ENCODE measurements at places on chromosomes 3 and 15. TPM values are rescaled to one million over a fixed set of nuclear protein-coding genes. Genes with fewer than 3 reads are reported as not detected.
A peak's percentile ranks its signal among the peaks of the same experiment; 100 is the strongest.

GRCh38 chr3:161560008-161560637 is 63.5 kb downstream of the OTOL1 start:
- peak; percentile 49 for ATAC-seq

DNA sequence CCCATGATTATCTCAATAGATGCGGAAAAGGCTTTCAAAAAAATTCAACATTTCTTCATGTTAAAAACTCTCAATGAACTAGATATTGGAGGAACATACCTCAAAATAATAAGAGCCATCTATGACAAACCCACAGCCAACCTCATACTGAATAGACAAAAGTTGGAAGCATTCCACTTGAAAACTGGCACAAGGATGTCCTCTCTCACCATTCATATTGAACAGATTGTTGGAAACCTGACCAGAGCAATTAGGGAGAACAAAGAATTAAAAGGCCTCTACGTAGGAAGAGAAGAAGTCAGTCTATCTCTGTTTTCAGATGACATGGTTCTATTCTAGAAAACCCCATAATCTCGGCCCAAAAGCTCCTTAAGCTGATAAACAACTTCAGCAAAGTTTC is 274.5 kb upstream of the MANF start:
- ATAC-seq: no peak

DNA sequence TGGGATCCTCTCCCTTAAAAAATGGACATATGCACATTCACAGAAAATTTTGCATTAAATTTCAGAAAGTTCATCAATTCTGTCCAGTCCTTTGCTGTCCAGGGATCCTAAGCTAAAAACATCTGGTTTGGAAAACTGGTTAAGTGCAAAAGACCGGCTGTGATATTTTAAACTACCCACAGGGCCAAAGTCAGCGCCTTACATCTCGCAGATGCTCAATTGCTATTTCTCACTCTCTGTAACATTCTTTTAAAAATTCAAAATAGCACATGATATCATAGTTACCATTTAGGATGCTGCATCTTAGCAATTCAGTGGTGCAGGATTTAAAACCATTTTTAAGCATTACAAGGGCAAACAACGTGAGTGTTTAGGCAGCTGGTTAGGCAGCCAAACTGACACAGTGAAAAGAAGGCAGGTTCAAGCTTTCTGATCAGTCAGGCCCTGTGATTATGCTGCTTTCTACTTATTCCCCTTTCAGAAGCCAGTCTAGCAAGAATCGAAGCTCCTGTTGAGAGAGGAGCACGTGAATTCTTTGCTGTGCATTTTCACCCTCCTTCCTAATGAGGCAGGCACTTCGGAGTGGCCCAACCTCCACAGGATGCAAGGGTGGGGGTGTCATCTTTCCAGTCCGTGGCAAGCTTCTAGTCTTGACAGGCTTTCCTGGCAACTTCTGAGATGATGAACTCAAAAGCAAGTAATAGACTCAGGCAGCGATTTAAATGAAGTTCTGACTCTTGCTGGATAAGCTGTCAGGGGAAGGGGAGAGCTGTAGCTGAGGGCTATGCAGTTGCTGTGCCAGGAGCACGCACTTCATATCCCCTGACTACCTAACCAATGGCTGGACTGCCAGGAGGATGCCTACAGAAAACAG is 8.8 kb downstream of the PRICKLE2 start:
- peak; percentile 87 for ATAC-seq

- ATAC-seq: no peak
Measured at GRCh38 chr3:13654330-13655060, 105.6 kb downstream of the FBLN2 start.

DNA sequence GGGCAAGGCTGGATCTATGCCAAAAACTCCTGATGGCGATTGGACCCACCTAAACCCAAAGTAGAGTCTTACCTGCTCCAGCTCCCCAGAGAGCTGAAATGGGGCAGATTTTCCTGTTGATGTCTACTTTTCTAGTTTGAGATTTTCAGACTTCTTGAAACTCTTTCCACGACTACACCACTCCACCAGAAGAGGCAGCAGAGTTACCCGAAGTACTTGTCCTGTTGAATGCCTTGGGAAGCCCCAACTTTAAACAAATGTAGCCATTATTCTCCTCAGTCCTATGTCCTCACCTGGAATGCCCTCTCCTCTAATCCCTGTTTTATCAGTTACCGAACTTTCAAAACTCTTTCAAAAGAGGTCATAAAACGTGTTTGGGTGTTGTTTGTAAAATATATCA is 843.8 kb downstream of the VGLL3 start:
- ATAC-seq: no peak

DNA sequence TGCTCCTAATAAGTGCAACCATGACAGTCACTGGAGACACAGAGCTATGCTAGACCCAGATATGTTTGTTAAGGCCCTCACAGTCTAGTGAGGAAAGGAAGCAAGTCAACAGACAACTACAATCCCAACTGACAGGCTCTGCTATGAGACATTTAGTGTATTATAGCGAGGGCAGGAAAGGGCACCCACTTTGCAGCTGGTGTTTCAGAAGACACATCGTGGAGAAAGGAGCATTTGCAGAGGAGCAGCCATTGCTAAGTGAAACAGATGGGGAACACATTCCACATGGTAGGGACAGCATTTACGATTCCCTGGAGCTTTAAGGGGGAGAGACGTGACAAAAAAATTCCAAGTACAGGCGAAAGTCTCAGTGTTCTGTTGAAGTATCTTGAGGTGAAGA is 685.6 kb downstream of the AGBL1 start:
- no peak for ATAC-seq

GRCh38 chr15:81410318-81410753 is 36.3 kb upstream of the TMC3 start:
- peak; percentile 96 for ATAC-seq

DNA sequence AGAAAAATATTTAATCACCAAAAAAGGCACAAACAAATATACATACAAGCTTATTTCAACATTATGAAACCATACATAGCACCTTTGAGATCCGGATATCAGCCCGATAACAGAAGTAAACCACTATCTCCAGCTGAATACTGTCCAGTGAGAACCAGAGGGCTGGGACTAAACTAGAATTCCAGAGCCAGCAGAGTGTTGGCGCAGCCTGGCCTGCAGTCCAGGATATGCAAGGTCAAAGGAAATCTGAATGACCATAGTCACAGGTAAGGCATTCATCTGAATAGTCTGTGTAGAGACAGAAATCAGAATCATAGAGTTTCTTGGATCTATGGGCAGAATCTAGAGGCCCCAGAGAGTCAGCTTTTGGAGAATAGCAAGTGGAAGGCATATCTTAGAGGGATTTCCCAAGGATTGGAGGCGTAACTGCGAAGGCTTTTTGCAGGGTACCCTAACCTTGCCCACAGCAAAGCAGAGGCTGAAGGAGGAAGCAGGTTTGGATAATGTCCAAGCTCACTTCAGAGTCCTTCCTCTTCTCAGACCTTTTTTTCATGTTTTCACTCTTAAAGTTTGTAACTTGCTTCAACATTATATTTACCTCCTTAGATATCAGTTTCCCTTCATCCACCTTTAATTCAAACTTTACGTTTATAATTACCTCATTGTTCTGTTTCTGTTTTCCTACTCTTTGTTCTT is 32.5 kb upstream of the TP63 start:
- ATAC-seq: no peak

DNA sequence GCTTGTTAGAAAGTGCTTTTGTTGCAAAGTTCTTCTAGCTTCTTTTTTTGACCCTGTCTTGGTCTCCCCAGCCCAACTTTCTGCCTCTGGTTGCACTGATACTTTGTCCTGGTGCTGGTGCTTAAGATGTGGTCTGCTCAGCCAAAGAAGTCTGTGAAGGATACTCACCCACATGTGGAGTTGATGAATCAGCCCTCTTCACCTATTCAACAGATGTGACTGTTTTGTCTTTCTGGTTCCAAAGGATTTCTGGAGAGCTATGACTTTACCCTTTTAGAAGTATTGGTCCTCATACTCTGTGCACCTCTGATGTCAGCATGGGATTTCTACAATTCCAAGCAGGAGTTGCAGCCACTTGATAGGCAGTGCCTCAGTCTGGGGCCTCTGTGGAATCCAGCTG is 84.1 kb downstream of the PCCB start:
- ATAC-seq: no peak

DNA sequence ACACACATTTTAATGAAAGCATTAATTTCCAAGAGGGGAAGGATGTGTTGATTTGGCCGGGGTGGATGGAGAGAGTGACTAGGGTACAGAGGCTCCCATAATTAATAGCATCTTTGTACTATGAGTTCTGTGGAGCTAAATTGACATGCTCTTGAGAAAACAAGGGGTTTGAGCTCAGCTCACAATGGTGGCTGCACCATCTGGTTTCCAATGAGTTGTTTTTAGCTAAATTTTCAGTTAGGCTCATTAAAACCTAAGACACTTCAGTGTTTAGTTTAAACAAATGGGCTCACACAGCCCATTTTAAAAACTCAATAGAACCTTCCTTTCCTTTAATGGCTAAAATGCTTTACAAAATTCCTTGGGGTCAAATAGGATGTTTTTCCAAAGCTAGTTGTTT is 199.7 kb downstream of the TNIK start:
- no peak for ATAC-seq

- peak; percentile 79 for ATAC-seq
Measured at GRCh38 chr3:69161587-69162307, 39.4 kb upstream of the LMOD3 start.

- no peak for ATAC-seq
Measured at GRCh38 chr15:101092156-101092866, 159.5 kb downstream of the CHSY1 start.

DNA sequence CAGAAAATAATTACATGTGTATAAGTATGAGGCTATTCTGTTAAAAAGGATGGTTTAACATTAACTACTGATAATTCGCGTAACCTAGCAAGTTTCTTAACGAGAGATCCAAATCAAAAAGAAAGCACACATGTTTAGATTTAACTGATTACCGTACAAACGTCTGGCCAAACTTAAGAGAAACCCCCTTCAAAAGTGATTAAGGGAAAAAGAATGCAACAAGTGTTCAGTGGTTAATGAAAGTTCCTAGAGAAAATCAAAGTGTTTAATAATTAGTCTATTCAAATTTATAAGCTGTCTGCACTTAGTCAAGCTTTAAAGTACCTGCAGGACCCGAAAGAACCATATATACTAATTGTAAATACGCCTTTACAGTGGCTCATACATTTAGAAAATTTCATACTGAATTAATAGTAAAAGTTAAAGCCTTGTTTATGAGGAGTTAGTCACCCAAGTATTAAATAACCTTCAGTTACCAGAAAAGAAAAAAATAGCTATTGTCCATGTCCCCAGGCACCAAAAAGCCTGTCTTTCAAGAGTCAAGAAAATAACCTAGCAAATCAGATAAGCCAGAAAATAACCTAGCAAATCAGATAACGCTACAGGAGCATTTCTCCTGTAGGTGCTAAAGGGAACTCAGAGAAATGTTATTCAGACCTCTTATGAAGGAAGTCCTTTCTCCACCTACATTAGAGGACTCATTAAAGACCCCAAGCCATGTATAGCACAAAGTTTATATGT is 34.6 kb downstream of the ZNF589 start:
- ATAC-seq: no peak

GRCh38 chr15:58551764-58552504 is 120.1 kb downstream of the LIPC start:
- peak; percentile 41 for ATAC-seq

DNA sequence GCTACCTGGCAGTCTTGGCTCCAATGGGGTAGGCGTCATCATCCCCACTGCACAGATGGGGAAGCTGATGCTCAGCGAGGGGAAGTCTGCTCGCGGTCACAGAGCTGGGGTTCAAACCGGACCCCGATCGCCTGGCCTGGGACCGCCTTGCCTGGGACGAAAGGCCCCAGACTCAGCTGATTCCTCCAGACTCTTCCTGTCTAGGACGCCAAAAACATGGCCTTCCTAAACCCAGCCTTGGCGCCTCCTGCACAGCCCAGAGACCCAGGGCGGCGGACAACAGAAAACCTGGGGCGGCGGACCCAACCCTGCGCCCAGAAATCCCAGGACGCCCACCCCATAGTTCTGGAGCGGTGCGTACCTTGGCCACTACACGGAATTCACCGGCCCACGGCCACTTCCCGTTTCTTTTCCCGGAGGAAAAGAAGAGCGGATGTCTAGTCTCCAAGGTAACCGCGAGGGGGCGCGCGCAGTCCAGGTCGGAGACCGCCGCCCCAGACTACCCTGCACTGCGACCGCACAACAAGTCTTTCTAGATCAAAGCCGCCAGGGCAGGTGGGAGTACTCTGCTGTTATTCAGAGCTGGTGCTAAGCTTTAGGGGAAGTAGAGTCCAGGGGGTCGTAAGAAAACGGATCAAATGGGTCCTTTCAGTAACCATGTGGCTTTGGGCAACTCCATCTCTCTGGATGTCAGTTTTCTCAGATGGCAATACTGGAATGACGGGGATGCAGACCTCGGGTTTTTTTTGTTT is 4.9 kb upstream of the IL17RD start:
- peak; percentile 71 for ATAC-seq

The FGF12 gene
- total RNA-seq: 0.72 TPM

The EID1 gene
- total RNA-seq: 30.7 TPM

The RAB5A gene
- total RNA-seq: 55.0 TPM
